ENCODE measurements at places on chromosomes 2 and 18.

GRCh38 chr2:35986871-35987270 lies 368.7 kb upstream of the CRIM1 start:
- no peak for DNase-seq

- no peak for DNase-seq
Observed at GRCh38 chr18:22088996-22089640, 80.3 kb upstream of the GATA6 start.

GRCh38 chr2:25479761-25480160 lies 138.0 kb upstream of the DNMT3A start:
- DNase-seq: no peak

DNA sequence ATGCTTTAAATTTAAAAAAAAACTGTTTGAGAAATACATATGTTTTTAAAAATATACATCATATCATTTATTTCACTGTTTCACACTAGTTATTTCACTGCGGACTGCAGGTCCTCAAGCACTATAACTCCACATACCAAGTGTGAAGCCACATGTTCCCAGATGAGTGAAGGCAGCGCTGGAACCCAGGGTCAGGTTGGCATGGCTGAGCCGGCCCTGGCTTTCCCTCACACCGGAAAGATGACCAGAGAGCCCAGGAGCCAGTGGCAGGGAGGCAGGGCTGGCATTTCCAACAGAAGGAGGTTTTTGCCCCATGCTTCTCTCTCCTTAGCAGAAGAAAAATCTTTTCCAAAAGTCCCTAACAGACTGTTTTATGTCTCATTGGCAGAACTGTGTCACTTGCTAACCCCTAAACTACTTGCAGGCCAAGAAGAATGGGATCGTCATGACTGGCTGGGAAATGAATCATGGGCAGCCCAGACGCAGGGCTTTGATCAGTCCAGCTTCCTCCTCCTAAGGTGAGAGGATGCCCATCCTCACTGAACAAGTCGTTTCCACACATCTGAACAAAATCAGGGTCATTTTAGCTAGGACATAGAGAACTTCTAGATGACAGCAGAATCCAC lies 287.6 kb upstream of the HNRNPA3 start:
- DNase-seq: no peak

DNA sequence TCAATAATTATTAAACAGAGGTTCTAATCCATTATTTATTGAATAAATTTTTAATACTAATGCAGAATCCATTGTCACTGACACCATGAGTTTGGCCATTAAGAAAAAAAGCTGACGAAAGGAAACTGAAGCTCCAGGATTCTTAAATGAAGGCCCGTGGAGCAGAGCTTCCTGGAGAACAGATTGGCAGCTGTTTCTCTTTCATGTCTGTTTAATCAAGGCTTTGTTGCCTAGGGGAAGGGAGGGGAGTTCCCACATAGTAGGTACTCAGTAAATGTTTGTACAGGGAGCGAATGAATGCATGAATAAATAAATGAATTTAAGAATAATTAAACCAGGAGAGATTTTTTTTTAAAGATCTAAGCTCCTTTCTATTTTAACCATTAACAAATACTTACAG lies 315.1 kb upstream of the KLHL29 start:
- no peak for DNase-seq

DNA sequence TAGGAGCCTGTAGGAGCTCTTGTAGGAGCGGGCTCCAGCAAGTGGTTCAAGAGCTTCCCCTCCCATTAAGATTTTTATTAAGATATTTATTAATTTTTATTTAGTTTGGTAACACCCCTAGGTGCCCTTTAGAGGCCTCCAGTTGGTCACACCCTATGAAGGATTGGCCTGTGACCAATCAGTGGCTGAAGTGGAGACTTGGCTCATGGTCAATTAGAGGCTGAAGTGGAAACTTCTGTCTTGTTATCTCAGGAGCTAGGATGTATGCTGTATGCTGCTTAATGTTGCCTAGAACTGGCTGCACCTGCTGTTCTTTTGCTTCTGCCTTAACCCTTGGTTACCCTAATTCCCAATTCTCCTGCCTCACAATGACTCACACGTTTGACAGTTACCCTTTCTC lies 48.7 kb downstream of the DHRS9 start:
- DNase-seq: no peak
